Lower lobe of right lung (tissue), 2 donors: ENCODE measurements at places on chromosomes 12 and 14.

DNA sequence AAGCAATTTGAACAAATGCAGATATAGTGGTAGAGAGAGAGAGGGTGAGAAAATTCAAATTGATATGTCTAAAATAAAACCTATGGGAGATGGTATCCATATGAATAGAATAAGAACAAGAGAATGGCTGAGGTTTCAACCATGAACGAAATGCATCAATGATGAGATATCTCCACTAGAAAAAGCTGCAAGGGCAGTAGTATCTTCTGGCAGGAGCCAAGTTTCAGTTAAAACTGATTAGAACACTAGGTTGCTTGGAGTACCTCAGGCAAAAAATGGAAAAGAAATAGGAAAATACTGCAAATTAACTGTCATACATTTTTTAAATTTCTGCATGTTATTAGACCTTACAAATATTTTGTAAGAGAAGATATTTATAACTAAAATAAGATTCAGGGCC is 151.3 kb downstream of the ANKS1B start:
- no peaks in the 10 kb centered on the region for H3K27me3 ChIP-seq
- DNase-seq: no peak
- no peak overlapping the region for H3K4me3 ChIP-seq
- no peaks in the 10 kb centered on the region for H3K4me1 ChIP-seq

DNA sequence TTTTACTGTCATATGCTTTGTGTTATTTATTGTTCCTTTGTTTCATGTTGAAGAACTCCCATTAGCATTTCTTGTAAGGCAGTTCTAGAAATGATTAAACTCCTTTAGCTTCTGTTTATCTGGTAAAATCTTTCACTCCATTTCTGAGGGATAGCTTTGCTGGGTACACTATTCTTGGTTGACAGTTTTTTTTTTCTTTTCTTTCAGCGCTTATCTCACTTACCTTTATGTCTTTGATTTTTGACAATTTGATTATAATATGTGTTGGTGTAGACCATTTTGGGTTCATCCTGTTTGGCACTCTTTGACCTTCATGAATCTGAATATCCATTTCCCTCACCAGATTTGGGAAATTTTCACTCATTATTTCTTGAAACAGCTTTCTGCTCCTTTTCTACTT is 16.2 kb downstream of the FBXO33 start:
- H3K4me3 ChIP-seq: no peak overlapping the region
- no peak for DNase-seq
- H3K27me3 ChIP-seq: no peaks in the 10 kb centered on the region

DNA sequence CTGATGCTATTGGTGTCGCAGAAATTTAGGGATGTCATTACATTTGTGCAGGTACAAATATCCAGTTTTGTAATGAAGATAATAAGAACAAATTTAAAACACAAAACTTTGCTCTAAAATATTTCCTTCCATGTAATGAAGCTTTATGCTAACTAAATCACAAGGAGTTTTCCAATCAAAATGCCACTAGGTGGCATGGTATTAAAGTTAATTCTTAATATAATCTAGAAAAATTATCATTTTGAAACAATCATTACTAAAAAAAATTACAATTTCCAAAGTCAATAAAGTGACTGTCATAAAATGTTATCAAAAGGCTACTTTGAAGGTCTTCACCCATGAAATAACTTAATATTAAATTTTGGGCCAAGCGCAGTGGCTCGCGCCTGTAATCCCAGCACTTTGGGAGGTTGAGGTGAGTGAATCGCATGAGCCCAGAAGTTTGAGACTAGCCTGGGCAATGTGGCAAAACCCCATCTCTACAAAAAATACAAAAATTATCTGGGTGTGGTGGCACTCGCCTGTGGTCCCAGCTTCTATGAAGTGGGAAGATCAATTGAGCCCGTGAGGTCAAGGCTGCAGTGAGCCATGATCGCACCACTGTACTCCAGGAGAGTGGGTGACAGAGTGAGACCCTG is 77.4 kb downstream of the KIF21A start:
- H3K27ac ChIP-seq: no peak overlapping the region
- H3K4me1 ChIP-seq: no peaks in the 10 kb centered on the region
- no peak for DNase-seq

- H3K27me3 ChIP-seq: no peaks in the 10 kb centered on the region
- H3K36me3 ChIP-seq: peaks cover 16% of the 10 kb centered on the region
- H3K4me3 ChIP-seq: peak overlapping the region; percentile 98
- no peak for DNase-seq
Observed at GRCh38 chr14:103530390-103530789, 1.4 kb downstream of the TRMT61A start.

DNA sequence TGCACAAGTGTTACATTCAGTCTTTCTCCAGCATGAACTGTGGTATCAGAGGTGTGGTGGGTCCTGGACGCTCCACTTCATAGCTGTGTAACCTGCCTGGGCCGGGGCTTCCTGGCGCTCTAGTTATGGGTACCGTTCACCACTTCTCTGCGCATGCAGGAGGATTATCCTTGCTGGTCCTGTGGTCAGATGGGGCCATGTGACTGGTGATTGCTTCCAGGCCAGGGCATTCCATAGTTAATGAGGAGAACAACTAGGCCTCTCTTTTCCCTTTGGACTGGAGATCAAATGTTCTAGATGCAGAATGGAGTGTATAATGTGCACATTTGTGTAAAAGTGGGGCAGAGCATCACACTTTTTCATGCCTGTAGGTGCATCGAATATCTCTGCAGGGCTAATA is 444.0 kb downstream of the AACS start:
- DNase-seq: no peak
- no peaks in the 10 kb centered on the region for H3K4me1 ChIP-seq
- no peaks in the 10 kb centered on the region for H3K36me3 ChIP-seq
- H3K27me3 ChIP-seq: no peaks in the 10 kb centered on the region
- no peak overlapping the region for H3K4me3 ChIP-seq

- no peaks in the 10 kb centered on the region for H3K27me3 ChIP-seq
- no peak overlapping the region for H3K4me3 ChIP-seq
- DNase-seq: no peak
- H3K4me1 ChIP-seq: no peaks in the 10 kb centered on the region
Observed at GRCh38 chr14:103480595-103480994, 42.0 kb downstream of the CKB start.

- no peaks in the 10 kb centered on the region for H3K27me3 ChIP-seq
- no peak for DNase-seq
- H3K27ac ChIP-seq: no peak overlapping the region
- H3K4me1 ChIP-seq: peaks cover 20% of the 10 kb centered on the region
- H3K4me3 ChIP-seq: no peak overlapping the region
Observed at GRCh38 chr12:3091382-3092241, 14.4 kb downstream of the TSPAN9 start.

DNA sequence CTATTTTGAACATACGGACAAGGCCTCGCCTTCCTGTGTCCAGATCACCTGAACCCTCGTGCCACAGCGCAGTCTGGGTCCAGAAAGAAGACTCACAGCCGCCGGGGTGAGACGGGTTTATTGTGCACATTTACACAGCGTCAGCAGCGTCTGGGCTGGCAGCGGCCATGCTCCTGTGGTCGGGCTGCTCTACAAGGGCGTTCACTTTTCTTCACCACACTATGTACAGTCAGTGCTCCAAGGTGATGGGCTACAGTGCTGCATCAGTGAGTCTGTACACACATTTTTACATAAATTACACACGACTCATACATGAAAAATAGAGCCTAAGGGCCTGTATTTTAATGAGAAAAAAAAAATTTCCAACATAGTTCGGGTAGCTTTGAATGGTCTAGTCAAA is 18.0 kb downstream of the ZFYVE21 start:
- H3K4me1 ChIP-seq: peaks cover 17% of the 10 kb centered on the region
- H3K27me3 ChIP-seq: no peaks in the 10 kb centered on the region
- no peak overlapping the region for H3K27ac ChIP-seq

- H3K27ac ChIP-seq: no peak overlapping the region
- H3K27me3 ChIP-seq: no peaks in the 10 kb centered on the region
- H3K4me1 ChIP-seq: no peaks in the 10 kb centered on the region
- no peaks in the 10 kb centered on the region for H3K36me3 ChIP-seq
Observed at GRCh38 chr12:66851134-66851533, 172.3 kb upstream of the GRIP1 start.

GRCh38 chr14:37091651-37092050 is 80.8 kb downstream of the SLC25A21 start:
- no peak overlapping the region for H3K4me3 ChIP-seq
- no peaks in the 10 kb centered on the region for H3K4me1 ChIP-seq
- H3K27me3 ChIP-seq: no peaks in the 10 kb centered on the region
- H3K27ac ChIP-seq: no peak overlapping the region
- H3K36me3 ChIP-seq: no peaks in the 10 kb centered on the region
- DNase-seq: no peak
